Lung microvascular endothelial cell (primary cell): ENCODE measurements at places on chromosomes 1 and 21.

GRCh38 chr1:51790385-51790784 lies 88.1 kb downstream of the NRDC start:
- no peak for DNase-seq

DNA sequence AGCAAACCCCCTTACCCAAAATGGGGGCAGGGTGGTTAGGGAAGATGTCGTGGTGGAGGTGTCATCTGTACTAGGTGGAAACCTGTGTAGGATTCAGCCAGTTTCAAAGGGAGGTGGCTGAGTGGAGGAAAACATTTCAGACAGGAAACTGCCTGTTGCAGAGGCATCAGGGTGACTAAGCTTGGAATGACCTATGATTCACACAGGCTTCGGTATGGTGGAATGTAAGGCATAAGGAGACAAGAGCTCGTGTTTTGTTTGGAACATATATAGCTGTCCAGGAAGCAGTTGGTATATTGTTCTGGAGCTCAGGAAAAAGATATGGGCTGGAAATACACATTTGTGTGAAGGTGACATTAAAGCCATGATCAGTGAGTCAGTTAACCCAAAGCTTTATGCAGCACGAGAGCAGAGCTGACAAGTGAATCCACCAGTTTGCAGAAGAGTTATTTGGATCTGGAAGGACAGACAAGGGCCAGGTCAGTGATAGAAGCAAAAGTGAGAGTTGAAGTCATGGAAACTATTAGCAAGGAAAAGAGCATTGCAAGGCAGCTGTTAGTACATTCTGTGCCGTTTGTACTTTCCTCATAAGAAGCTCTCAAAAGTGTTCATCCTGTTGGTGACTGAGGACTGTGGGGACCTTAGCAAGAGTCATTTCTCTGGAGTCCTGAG lies 12.2 kb downstream of the UTP25 start:
- peak; percentile 98 for DNase-seq

GRCh38 chr1:12031039-12031980 lies 12.0 kb downstream of the MIIP start:
- DNase-seq = peak; percentile 66

- no peak for DNase-seq
Measured at GRCh38 chr1:211336775-211337174, 10.1 kb downstream of the TRAF5 start.
